ENCODE measurements at places on chromosomes 6 and 20.
A peak's percentile ranks its signal among the peaks of the same experiment; 100 is the strongest.

DNA sequence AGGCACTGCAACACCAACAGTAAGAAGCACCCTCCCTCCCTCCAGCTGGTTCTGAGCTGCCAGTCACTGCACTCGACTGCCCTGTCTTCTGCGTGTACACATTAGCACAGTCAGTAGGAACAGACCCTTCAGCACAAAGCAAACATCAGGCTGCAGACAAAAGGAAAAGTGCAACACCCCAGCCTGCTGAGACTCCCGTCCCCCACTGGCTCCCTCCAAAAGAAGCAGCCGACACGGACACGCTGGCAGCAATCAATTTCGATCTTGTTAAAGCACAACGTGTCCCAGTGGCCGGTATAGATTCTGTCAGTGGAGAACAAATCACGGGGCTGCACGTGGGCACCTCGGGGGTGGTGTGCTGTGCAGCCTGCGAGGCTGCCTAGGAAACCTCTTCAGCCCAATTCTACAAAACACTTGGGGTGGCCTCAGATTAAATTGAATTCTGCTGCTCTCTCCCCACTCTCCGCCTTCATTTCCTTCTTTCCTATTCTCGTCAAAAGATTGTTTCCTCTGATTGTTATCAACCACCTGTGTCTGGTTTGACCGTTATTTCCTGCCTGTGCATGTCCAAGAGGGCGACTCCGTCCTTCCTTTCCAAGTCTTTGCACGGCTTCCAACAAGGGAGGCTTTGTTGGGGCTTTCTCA lies 38.7 kb downstream of the TRAF3IP2 start:
- peak; percentile 65 for DNase-seq

GRCh38 chr20:3783511-3784195 lies 2.4 kb upstream of the SPEF1 start:
- DNase-seq, result no peak

GRCh38 chr20:39264506-39265172 lies 302.5 kb downstream of the DHX35 start:
- DNase-seq, result peak; percentile 74

GRCh38 chr6:168007592-168008338 lies 10.3 kb downstream of the KIF25 start:
- DNase-seq, result peak; percentile 13

- no peak for DNase-seq
These were observed 67.7 kb upstream of the IFNGR1 start for GRCh38 chr6:137286916-137287315.

DNA sequence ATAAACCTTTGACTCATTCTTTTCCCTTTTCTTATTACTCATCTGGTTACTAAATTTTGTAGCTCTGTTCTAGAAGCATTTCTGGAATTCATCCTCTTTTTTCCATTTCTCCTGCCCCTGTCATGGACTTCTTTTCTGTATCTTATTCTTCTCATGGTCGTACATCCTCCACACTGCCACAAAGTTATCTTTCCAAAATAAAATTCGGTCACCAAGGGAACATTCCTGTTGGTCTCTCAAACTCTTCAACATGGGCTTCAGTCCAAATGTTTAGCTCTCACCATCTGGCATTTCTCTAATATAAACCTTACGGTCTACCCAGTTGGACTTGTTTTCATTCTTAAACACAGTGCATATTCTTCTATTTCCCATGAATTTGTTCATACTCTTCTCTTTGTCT lies 428.8 kb upstream of the ID4 start:
- DNase-seq, result no peak

DNA sequence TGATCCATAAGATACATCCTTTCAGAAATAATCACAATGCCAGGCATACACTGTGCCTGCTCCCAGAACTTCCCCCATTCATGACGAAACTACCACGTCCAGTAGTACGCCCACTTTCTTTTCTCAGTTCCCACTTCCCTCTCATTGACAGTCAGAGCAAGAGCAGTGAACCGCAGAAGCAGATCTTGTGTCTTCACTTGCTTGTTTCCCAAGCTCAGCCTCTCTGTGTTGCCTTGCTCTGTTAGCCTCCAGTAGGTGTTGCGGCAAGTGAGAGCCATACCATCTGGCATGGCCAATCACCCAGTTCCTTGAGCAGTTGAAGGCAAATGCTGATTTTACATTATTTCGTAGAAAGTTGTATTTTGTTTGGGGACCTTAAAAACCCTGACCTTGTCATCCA lies 11.7 kb downstream of the UST start:
- peak; percentile 23 for DNase-seq

GRCh38 chr6:100459592-100460184 lies 5.0 kb downstream of the SIM1 start:
- DNase-seq, result no peak

- no peak for DNase-seq
These were observed 333.3 kb upstream of the CNR1 start for GRCh38 chr6:88499436-88499835.

GRCh38 chr20:51050531-51051075 lies 27.7 kb upstream of the KCNG1 start:
- DNase-seq, result no peak

- no peak for DNase-seq
These were observed 200.1 kb downstream of the CLIC5 start for GRCh38 chr6:45815466-45816125.

DNA sequence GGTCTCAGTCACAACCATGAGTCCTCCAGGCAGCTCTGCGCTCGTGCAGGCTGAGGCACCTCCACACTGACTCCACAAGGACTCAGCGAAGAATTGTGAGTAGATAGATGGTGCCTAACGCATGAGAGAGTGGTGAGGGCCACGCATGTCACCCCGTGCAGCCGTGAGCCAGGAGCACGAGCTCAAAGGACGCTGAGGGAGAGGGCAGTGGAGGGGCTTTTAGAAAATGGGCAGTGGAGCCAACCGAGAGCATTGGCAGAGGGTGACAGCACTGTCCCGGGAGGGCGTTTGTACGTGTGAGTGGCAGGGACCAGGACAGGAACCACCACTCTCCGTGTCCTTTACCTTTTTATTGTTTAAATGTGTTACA lies 105.6 kb downstream of the PSMB1 start:
- DNase-seq, result no peak

- no peak for DNase-seq
These were observed 30.5 kb downstream of the SLC9A8 start for GRCh38 chr20:49843139-49843538.

- no peak for DNase-seq
These were observed 15.2 kb upstream of the CST9L start for GRCh38 chr20:23583526-23583925.

DNA sequence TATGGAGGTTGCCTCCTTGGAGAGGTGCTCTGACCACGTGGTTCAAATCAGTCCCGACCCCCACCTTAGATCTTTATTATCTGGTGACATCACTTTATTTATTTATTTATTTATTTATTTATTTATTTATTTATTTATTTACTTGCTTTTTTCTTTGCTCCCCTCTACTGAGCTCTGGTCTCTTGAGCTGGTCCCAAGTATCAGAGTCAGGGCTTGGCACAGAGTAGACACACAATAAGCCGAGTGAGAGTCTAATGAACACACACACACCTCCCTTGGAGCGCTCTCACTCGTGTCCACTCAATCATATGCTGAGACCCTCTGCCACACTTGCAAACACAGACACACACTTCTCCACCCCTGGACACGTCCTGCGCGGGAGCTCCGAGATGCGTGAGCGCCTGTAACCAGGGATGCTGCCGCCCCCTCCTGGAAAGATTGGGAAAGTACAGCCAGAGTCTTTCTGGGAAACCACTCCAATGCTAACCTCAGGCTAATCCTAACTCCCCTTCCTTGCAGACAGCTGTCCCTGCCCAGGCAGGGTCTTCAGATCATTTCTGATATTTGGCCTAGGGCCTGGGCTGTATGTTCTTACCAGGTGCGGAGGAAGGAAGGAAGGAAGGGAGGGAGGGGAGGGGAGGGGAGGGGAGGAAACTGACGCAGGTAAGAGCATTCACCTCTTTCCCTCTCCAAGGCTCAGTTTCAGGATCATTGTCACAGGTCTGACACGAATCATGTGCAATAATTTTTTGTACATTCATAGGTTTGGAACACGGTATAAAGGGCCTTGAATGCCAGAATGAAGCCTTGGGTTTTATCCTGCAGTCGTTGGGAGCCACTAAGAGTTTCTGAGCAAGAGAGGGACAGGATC lies 70.9 kb downstream of the STK35 start:
- peak; percentile 80 for DNase-seq

- no peak for DNase-seq
These were observed 401.7 kb downstream of the ESR1 start for GRCh38 chr6:152209211-152209610.

- DNase-seq, result no peak
These were observed 48.7 kb upstream of the CDH4 start for GRCh38 chr20:61203320-61203719.

DNA sequence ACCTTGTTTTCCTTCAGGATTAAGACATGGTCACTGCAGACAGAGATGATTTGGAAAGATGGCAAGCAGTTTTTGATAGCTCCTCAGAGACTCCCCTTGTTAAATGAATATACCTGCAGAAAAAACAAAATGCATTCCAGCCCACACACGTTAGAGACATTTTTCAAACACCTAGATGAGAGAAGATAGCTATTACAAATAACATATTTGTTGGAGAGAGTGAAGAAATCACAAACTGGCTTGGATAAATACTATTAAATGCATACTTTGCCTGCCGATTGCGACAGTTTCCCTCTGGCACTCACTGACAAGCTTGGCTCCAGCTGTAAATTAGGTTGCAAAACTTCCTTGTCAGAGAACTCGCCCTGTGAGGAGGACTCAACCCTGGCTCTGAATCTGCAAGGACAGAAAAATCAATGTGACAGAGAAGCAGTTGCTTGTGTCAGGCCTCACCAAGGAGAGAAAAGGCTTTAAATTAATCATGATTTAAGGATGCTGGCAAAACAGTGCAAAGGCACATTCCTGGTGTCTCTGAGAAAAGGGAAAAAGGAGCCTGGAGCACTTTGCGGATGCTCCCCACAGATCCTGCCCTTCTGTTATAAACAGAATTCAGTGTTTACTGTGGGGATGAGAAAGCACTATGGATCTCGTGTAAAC lies 423.7 kb upstream of the MARCKS start:
- no peak for DNase-seq

GRCh38 chr6:144285798-144286502 lies 815 bp downstream of the UTRN start:
- DNase-seq, result no peak

DNA sequence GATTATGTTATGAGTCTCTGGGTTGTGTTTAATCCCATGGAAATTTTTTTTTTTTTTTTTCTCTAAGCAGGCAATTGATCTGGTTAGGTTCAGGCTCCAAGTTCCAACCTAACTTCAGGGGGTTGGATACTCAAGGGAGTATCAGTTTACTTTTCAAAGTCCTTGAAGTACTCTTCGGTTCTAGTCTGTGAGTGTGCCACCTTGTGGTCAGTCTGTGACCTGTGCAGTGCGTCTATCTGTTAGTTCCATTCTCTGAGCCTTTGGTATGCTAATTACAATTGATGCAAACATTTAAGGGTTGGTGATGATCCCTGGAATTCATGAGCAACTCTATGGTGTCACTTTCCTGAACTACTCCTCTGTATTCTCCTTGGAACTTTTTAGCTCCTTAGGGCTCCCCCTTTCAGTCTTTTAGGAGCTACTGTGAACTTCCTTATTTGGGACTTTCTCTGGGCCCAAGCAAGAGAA lies 342.0 kb downstream of the SOX4 start:
- DNase-seq, result no peak

GRCh38 chr6:100296810-100297544 lies 167.7 kb downstream of the SIM1 start:
- no peak for DNase-seq

DNA sequence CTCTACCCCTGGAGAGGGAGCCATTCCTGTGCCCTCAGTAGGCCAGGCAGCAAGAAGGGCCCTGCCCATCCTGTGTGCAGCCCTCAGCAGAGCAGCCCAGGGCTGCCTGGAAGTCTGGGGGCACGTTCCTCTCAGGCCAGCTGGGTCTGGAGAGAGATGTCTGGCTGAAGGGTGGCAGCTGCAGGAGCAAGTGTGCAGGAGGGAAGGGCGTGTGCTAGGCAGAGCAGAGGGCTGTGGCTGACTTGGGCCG lies 62.7 kb downstream of the NOL4L start:
- no peak for DNase-seq

DNA sequence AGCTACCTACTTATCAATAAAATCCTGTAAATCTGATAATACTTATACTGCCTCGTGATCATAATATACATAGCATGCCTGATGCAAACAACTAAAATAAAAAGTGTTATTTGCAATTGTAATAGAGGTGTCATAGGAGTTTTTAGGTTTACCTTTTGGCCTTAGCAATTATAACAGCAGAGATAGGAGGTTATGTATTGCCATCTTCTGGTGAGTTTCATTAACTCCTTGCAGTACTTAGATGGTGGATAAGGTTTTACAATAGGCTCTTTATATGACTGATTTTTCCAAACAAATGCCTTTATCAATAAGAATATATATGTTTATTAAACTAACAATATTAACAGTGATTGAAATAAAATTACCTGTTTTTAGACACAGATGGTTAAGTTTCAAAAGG lies 27.8 kb upstream of the MYCT1 start:
- no peak for DNase-seq

DNA sequence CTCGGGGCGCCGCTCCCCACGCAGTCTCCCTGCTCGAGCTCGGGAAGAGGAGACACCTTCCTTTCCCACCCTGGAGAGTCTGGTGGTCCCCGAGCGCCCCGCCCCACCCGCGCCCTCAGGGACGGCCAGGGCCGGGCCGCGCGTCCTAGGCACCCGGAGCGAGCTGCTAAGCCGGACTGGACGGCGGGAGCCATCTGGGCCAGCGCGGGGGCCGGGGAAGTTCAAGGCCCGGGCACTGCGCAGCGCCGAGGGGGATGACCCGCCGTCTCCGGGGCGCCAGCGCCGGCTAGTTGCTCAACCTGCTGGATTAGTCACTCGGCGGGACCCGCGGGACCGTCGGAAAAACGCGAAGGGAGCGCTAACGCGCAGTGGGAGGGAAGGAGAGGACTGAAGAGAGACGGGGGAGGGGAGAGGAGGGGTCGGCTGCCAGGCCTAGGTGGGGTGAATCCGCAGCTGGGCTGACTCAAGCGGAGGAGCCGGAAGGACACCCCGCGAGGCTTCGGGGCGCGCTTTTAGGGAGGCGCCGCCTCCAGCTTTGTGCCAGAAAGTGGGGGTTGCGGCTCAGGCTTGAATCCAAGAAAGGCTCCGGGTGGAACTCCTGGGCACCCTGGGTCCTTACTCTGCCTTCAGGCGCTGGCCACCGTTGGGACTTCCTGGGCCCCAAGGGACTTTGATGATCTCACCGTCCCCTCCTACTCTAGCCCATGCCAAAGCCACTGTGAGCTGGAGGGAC lies 75.7 kb upstream of the FOXP4 start:
- DNase-seq, result no peak

- peak; percentile 30 for DNase-seq
These were observed 5.8 kb upstream of the ADAM33 start for GRCh38 chr20:3687655-3688054.

DNA sequence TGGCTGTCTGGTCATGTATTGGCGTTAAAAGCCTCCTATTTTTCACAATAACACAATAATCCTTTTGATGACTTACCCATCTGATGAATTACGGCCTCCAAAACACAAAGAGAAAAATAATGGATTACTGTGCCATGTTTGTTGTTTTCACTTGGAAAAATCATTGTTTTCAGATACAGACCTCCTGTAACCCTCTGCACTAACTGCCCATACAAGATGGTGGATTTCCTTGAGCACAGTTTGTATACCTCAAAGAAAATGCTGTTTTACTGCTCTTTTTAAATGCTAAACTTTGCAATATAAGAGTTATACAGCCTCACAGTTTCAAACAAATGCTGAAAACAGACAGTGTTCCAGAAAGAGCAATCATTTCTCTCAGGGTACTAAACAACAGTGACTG lies 61.0 kb downstream of the SMLR1 start:
- DNase-seq, result no peak

Measured in head of caudate nucleus (tissue), 42 donors.